ENCODE measurements at places on chromosomes 2 and 18.

- no peak for DNase-seq
These were observed 80.8 kb downstream of the NAT8 start for GRCh38 chr2:73561422-73561821.

GRCh38 chr18:37582261-37582660 is 16.7 kb upstream of the CELF4 start:
- DNase-seq: no peak

DNA sequence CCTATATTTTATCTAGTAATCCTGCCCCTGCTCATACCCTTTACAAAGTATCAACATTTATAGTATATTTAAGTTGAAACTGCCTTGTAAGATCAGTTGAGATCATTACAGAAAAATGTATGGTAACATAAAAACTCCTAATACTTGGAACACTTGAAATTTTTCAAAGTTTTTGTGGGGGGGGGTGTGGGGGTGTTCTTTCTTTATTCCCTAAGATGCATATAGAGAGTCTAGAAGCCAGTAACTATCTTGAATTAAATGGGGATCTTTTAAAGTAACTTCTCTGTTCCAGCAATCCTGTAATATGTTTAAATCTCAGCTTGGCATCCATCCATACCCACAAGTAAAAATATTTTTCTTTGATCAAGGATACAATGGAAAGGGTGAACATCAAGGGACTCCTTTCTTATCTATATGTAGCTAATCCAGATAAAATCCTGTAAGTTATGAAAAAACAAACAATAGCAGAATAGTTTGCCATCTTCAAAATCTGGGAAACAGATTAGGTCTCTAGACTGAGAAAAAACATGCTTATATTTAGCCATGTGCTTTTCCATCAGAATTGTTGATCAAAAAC is 455.3 kb downstream of the MEIS1 start:
- DNase-seq: no peak

DNA sequence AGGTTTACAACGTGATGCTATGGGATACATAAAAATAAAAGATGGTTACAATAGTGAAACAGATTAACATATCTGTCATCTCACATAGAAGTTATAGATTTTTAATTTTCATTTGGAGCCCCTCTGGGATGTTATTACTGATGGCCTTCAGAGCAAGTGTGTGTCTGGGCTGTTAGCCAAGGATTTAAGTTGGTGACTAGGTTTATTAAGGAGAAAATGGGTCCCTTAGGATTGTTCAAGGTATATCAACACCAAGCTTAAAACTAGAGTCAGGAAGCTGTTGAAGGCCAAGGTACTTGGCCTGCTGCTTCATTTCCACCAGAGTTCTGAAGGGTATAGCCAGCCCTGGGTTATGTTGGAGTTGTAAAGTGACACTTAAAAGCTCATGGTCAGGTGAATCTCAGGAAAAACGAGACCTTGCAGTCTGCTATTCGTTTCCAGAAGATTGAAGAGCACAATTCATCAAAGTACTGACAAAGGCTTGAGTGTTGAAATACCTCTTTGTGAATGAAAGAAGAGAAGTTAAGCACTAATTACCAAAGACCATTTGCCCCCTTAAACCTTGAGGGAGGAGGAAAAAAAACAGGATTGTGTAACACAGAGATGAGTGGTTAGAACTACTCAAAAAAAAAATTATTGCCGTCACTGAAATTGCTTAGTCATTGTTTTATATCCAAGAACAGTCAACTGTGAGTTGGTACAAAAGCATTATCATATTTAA is 48.4 kb downstream of the MAP2 start:
- no peak for DNase-seq

DNA sequence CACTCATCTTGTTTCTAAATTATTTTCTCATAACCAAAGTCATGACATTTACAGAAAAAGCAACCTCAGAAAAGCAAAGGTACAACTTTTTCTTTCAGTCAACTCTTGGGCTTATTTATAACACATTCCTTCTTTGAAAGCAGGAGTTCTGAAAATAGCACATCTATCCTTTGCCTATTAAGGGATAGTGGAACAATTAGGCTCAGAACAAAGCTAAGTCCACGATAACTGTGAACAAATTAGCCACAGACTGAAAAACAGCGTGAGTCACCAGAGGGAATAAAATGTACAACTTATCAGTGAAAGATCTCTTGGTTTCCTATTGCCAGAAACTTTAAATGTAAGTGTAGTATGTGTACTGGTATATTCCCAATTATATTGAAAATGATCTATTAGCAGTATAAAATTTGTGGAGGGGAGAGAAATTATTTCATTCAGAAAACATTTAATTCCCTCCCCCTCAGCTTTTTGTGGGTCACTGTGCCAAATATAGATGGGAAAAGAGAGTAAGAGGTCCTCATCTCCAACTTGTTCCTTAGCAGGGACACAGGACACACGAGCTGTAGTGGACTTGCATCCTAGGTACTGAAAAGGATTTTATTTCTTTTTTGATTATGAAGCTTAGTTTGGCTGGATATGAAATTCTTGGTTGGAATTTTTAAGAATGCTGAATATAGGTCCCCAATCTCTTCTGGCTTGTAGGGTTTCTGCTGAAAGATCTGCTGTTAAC is 15.4 kb upstream of the MATN3 start:
- DNase-seq: no peak

Measured in activated T-cell treated with anti-CD3 and anti-CD28 coated beads for 48 hours (primary cell).